Mesothelial cell of epicardium (in vitro differentiated cells): ENCODE measurements at places on chromosomes 6 and 20.

- DNase-seq, result no peak
Measured at GRCh38 chr20:23298926-23299672, 51.5 kb upstream of the NXT1 start.

DNA sequence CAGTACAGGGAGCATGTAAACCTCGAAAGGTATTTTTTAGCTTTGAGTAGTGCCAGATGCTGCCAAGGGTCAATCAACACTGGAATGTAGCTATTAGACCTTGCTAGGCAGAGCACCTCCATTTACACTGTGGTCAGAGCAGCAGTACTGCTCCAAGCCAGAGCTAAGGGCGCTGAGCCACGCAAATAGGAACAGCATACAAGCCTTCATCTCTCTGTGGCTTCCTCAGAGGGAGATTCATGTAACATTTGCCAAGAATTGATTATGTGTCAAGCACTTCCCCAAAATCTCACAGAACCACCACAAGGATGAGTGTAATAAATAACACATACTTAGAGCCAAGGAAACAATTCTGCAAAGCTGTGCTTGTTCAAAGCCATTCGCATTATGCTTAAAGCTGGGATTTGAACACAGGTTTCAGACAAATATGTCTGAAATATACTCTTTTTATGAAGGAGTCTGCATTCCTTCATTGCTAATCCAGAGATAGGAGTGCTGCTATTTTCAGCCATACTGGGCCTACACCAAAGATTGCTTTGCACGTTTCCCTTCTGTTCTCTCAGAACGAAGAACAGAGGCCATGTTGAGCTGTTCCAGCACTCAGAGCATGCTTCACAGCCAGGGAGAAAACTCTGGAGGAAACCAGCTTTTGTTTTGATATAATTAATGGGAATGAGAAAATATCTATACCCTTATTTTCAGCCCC, 97.7 kb downstream of the SLC16A10 start:
- DNase-seq, result no peak

DNA sequence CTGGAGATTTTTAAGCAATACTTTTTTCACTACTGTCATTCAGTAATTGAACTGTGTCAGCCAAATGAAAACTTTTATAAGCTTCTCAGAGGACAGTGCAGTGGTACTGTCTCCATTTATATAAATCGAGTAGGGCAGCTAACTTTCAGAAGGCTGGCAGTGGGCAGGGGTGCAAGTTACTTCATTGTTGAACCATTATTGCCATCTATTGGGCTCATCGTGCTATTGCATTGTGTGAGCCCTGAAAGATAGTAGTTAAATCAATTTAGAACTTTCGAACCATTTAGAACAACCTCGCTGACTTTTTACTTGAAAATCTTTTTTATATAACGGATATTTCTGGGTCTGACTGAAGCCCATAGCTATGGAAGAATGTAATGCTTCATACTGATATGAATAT, 347.8 kb upstream of the PLCB4 start:
- no peak for DNase-seq

DNA sequence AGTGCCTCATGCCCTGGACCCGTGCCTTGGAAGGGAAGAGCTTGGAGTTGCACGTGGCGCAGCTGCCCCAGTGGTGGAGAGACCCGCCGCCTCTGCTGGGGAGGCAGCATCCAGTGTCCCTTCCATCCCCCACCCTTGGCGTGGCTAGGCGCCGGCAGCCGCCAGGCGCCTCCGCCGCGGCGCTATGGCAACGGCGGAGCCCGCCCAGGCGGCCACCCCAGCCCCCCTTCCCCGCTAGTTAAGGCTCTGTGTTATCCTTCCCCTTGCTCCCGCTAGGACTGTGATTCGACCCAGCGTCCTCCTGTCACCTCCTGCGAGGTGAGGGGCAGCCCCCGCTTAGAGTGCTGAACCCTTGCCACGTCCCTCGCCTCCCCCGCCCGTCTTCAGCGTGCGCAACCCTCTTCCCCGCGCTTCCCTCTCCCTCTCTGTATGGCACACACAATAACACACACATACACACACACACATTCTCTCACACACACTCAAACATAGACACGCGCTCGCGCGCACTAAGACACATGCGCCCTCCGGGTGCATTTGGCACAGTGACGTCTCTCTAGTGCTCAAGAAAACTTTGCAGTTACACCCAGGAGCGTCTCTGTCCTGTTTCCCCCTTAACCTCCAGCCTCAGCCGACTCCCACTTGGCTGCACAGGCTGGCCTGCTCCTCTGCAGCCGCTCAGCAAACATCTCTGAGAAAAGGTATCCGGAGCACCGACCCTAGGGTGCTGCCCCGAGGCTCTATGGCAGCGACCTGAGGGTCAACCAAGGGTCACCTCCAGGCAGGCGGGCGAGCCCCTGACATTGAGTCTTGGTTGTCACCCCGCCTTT, 8.5 kb downstream of the GRIK2 start:
- DNase-seq, result peak; percentile 43

GRCh38 chr6:10595731-10596664, 74.8 kb downstream of the GCNT2 start:
- no peak for DNase-seq

DNA sequence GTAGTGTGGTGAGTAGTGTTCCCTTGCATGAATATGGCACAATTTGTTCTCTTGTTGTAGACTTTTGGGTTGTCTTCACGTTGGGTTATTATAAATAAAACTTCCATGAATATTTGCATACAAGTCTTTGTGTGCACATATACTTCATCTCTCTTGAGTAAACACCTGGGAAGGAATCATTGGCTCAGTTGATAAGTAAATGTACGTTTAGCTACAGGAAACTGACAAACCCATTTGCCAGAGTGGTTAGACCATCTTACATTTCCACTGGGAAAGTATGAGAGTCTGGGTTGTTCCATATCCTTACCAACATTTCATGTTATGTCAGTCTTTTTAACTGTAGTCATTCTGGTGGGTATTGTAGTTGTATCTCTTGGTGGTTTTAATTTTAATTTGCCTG, 119.2 kb downstream of the SLX4IP start:
- DNase-seq, result no peak

DNA sequence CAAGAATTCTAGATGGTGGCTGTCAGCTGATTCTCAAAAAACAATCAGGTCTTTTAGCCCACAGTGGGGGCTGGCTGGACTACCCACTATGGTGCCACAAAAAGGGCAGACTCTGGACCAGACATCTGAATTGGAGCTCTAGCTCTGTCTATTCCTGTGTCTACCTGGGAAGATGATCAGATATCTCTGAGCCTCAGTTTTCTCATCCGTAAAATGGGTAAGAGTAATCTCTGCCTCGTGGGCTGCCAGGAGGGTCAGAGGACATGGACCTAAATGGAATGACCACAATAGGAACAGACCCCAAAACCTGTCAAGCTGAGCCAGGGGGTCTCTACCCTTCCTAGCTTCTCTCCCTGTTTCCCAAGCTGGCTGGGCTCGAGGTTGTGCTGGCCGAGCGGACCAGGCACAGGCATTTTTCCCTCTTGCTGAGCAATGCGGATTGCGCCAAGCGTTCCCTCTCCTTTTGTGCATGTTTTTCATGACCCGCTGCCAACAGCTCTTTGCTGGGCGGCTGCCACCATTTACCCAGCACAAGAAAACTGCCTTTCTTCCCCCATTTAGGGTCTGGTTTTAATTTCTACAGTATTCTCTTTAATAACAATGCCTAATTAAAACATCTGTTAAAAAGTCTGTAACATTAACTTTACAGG, 74.7 kb upstream of the MAFB start:
- no peak for DNase-seq

- no peak for DNase-seq
Measured at GRCh38 chr6:93036835-93037234, 382.5 kb downstream of the EPHA7 start.

- DNase-seq, result no peak
Measured at GRCh38 chr6:15480525-15480924, 182.3 kb downstream of the DTNBP1 start.

DNA sequence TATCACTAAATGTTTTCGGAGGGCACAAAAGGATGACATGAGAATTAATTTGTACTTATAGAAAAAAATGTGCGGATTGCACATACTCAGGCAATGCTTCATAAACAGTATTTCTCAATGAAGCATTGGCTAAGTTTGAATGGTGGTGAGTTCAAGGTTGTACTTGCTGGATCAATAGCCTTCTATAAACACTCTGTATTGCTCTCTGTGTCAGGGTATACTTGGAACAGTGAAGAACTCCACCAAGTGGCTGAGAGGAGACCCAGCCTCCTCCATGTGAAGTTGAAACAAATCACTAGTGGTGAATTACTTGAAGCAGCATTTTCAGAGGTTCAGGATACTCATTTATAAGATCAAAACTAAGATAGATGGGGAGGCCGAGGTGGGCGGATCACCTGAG, 360.6 kb downstream of the RIMS1 start:
- no peak for DNase-seq

- no peak for DNase-seq
Measured at GRCh38 chr6:167219967-167220512, 62.3 kb upstream of the GPR31 start.

DNA sequence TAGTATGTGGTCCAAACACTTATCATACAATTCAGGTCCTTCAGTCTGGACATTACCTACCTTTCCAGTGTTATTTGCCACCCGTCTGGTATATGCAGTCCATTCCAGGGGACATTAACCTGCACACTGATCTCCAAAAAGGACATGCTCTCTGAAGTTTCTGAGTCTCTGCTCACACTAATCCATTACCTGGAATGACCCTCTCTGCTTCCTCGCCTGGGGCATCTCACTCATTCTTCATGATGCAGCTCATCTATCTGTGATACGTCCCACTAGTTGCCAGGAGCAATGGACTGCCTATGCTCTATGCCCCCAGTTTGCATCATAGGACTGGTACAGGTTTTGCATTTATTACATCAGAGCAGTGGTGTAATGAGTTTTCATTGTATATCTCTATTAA, 5.9 kb upstream of the TUBB2B start:
- DNase-seq, result no peak

- no peak for DNase-seq
Measured at GRCh38 chr20:64231621-64232550, 23.7 kb upstream of the PCMTD2 start.

DNA sequence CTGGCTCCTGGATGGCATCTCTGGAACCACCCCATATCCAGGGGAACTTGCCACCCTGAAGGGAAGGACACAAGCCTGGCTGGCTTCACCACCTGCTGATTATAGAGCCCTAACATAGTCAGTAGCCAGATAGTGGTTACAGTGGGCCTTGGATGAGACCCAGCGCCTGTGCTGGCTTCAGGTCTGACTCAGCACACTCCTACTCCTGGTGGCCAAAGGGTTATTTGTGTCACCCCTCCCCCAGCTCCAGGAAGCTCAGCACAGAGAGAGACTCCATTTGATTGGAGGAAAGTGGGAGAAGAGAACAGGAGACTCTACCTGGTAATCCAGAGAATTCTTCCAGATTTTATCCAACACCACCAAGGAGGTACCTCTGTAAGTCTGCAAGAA, 12.8 kb downstream of the SNX14 start:
- no peak for DNase-seq

DNA sequence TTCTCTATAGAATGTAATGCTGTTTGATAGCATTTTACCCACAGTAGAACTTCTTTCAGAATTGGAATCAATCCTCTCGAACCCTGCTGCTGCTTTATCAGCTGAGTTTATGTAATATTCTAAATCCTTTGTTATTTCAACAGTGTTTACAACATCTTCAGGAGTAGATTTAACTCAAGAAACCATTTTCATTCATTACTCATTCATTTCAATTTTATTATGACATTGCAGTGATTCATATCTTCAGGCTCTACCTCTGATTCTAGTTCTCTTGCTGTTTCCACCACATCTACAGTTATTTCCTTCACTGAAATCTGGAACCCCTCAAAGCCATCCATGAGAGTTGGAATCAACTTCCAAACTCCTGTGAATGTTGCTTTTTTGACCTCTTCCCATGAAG, 93.7 kb downstream of the ZFAND3 start:
- no peak for DNase-seq

DNA sequence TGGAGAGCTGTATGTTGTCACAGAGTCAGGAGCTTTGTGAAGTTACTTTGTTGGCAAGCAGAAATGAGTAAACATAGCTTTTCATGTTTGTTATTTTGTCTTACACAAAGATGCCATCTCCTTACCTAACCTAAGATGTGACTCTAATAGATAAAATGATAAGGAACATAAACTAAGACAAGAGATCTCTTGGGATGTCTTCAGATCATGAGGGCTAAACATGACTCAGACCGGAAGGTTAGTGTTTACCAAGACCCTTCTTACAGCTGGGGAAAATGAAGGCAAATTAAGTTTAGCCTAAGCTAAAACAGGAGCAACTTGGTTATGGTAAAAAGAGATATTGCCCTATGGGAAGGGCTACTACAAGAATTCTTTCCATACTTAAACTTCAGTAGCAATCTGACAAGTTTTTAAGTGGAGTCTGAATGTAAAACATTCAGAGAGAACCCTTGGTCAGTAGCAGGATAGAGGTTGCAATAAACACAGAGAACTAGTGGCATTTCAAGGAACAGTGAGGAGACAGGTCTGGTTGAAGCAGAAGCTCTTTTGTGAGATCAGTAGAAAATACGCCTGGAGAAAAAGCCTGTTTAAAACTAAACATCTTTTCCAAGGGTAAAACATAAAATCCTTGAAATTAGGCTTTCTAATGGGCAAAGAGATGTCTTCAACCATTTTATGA, 29.9 kb downstream of the SGK1 start:
- DNase-seq, result no peak

DNA sequence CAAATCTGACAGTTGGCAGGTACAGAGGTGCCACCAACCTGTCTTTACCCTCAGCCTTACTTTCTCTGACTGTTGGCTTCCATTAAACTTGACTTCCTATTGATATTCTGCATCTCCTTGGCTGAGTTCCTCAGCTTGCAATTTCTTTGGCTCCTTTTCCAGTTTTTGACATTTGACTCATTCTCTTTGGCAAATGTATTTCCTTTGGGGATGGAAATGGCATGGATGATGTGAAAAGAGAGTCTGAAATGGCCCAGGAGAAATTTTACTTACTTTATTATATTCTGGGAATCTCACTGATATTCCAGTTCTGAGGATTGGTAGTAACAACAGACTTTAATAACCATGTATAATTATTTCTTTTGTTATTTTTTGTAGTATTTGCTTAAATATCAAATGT, 255.2 kb downstream of the CD109 start:
- no peak for DNase-seq

- DNase-seq, result no peak
Measured at GRCh38 chr20:710780-711450, 35.3 kb upstream of the SCRT2 start.

DNA sequence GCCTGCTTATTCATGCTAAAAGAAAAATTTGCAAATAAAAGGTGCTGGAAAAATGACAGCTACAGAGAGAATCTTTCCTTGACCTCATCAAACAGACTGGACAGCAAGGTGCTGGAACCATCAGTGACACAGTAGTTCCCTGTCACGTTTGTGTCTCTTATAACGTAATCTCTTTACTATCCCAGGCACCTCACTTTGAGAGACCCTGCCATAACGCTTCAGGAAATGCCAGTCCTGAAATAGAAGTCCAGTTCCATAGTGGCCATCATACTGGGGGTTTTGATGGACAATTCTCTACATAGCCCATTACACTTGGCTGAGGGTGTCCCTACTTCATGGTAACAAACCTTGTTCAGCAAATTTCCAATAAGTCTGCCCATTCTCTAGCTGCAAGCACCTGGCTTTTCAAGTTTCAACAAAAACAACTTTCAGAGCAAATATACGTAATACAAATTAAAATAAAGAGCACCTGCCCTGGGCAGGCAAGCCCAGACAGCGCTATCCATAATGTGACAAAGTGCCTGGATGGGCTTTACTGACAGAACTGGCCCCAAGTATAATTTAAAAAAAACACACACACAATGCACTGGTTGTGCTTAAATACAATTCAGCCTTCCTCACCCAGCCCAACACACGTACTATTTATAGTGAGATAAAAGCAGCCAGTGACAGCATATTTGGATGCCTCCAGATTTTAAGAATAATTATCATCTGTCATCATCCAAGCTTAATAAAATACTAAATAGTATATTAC, 38.7 kb downstream of the CNKSR3 start:
- DNase-seq, result no peak
